Activated CD8-positive, alpha-beta memory T cell treated with anti-CD3 and anti-CD28 coated beads for 1 hour (primary cell): ENCODE measurements at places on chromosomes 6 and 20.

DNA sequence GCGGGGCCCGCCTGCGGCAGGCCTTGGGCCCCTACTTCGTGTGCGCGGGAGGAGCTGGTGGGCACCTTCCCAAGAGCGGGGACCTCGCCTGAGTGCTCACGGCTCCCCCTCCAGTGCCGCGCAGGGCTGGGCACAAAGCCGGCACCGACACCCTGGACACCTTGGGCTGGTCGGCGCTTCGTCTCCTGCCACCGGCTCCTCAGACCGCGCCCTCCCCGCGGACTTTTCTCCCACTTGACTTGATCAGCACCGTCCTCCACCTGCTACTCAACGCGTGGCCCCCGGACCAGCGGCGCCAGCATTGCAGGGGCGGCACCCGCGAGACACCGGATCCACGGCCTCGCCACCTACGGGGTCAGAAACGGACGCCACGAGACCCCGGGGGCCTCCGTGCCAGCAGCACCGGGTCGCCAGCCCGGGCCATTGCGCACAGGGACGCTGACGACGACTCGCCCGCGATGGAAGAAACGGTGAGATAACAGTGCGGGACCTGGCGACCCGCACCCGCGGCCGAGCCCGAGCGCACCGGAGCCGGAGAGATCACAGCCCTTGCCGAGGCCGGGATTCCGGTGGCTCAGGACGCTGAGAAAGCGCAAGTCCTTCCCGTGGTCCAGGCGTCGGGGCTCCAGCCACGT lies 154.2 kb downstream of the DLL1 start:
- no peak for DNase-seq

GRCh38 chr6:24547243-24547642 lies 52.5 kb downstream of the ALDH5A1 start:
- peak; percentile 2 for DNase-seq

GRCh38 chr20:24328901-24329300 lies 140.5 kb upstream of the SYNDIG1 start:
- no peak for DNase-seq

GRCh38 chr6:168021581-168021980 lies 24.1 kb downstream of the KIF25 start:
- DNase-seq, result no peak

GRCh38 chr6:1018041-1018440 lies 293.9 kb upstream of the FOXQ1 start:
- no peak for DNase-seq

DNA sequence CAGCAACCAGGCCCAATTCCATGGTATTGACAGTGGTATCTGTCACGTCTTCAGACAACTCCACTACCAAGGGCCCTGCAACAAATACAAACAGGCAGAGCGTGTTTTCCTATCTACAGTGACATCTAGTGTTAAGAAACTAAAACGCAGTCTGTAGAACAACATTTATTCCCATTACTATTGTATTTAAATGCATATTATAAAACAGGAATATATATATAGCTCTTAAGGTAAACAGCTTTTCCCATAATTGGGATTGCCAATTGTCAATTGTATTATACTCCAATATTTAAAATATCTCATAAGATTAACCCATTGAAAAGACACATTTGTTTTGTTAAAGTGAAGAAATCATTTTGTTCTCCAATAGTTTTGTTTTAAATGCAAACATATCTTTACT lies 97.2 kb downstream of the KIF16B start:
- DNase-seq, result no peak

- DNase-seq, result no peak
Measured at GRCh38 chr6:1724616-1725015, 114.9 kb downstream of the FOXC1 start.

DNA sequence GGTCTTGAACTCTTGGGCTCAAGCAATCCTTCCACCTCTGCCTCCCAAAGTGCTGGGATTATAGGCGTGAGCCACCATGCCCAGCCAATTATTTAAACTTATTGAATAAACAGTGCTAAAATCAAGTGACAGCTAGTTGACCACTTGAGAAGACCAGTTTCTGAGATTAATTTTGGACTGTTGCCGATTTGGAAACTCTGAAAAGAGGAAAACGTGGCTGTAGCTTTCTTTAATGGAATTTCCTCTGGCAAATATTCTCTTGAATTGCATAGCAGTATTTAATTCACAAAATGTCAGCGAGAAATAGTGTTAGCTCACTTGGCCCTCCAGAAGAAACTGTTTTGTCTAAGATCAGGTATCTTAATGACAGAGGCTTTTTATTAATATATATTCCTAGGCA lies 754.5 kb downstream of the HDGFL1 start:
- DNase-seq, result no peak

GRCh38 chr6:167399051-167399387 lies 74.1 kb downstream of the TTLL2 start:
- DNase-seq, result no peak

- no peak for DNase-seq
Measured at GRCh38 chr6:39884696-39885095, 49.6 kb downstream of the MOCS1 start.

GRCh38 chr6:86609549-86610388 lies 327.6 kb upstream of the HTR1E start:
- no peak for DNase-seq

DNA sequence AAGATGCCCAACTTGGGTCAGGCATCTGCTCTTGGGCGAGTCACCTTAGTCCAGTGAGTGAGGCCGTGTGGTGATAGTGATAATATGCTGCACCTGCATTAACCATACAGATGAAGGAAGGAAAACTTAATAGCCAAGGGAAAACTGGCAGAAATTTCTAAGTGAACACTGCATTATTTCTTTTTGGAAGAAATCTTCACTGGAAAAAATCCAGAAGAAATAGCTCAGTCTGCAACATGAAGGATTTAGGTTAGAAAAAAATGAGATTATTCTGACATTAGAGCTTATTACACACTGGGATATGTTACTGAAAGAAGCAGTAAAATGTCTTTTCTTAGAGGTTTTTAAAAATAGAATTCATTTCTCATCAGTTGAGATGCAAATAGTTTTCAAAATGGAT lies 947.3 kb downstream of the KIF16B start:
- no peak for DNase-seq

DNA sequence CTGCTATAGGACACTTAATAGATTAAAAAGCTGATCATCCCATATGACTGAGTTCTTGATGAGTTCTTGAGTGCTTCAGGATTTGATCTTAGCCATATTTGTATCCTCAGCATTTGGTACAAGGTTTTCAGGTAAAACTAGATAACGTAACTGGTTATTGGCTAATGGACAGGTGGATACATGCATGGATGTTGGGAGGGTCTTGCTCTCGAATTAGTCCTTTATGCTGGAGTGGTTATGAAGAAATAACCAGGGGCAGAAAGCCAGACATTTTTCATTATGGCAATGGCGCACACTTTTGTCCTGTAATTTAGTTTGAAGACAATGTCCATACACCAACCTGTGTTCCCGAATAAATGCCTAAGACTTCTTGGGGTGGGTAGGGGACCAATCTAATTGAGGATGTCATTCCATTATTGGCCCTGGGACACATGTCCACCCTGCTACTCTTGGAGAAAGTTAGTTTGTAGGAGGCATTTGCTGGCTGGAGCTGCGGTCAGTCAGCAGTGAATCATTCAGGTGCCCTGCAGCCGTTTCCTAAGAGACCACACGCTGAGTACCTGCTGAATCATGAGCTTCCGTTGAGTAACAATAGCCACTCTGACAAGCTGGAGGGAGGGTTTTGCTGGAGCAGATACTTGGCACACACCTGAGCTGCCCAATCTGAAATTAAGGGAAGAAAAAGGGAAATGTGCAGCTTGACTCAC lies 194.4 kb downstream of the FOXA2 start:
- DNase-seq, result no peak

- DNase-seq, result no peak
Measured at GRCh38 chr20:47042464-47042863, 147.8 kb downstream of the EYA2 start.

GRCh38 chr6:34226731-34227586 lies 9.7 kb upstream of the HMGA1 start:
- DNase-seq, result no peak

DNA sequence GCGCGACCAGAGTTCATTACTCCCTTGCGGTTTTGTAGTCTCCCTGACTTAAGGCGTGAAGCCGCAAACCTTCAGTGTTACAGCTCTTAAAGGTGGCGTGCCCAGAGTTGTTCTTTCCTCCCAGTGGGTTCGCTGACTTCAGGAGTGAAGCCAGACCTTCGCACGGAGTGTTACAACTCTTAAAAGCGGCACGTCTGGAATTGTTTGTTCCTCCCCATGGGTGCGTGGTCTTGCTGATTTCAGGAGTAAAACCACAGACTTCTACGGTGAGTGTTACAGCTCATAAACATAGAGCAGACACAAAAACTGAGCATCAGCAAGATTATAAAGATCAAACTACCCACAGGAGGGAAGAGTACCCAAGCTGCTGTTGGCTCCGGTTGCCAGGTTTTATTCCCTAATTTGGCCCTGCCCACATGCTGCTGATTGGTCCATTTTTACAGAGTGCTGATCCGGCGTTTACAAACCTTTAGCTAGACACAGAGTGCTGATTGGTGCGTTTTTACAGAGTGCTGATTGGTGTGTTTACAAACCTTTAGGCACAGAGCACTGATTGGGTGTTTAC lies 10.4 kb downstream of the TMEM14C start:
- no peak for DNase-seq

- DNase-seq, result no peak
Measured at GRCh38 chr6:109793792-109794191, 102.7 kb downstream of the FIG4 start.

- no peak for DNase-seq
Measured at GRCh38 chr6:159080217-159080976, 35.6 kb upstream of the TAGAP start.

DNA sequence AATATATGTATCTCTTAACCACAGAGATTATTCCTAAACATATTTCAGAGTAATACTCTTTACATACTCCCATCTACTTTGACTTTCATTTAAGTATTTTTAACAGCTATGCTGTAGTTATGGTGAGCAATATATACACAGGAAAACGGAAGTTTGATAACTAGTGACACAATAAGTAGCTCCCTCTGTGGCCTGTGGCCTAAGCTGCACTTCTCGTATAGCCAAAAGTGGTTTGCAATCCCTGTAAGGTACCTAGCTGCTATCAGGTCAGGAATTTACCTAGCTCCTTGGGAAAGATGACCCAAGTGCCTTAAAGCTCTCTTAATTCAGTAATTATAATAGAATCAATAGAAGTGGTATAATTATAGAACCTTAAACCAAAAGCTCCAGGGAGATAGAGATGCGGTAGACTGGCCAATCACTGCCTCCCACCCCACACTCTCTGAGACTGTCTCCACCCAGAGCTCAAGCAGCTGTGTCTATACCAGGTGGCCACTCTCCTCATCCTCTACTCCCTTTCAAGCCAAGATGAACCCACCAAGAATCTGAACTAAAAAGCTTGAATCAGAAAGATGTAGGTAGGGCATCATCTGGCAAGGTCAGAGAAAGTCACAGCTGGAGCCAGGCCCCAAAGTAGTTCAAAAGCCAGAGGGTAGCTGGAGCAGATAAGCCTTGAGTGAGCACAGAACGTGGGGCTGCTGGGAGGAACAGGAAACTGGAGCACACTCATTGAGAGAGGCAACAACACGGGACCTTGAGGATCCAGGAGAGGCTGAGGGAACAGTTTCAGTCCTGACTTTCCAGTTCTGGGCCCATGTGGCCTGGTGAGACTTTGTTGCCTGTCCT lies 84.9 kb upstream of the ASF1A start:
- DNase-seq, result no peak

DNA sequence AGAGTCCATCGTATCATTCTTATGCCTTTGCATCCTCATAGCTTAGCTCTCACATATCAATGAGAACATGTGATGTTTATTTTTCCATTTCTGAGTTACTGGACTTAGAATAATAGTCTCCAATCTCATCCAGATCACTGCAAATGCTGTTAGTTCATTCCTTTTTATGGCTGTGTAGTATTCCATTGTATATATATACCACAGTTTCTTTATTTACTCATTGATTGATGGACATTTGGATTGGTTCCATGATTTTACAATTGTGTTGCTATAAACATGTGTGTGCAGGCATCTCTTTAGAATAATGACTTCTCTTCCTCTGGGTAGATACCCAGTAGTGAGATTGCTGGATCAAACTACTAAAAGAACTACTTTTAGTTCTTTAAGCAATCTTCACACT lies 21.0 kb upstream of the TFB1M start:
- no peak for DNase-seq

- DNase-seq, result no peak
Measured at GRCh38 chr6:30357678-30358540, 13.0 kb downstream of the RPP21 start.

GRCh38 chr6:37201726-37202125 lies 31.8 kb downstream of the PIM1 start:
- no peak for DNase-seq

DNA sequence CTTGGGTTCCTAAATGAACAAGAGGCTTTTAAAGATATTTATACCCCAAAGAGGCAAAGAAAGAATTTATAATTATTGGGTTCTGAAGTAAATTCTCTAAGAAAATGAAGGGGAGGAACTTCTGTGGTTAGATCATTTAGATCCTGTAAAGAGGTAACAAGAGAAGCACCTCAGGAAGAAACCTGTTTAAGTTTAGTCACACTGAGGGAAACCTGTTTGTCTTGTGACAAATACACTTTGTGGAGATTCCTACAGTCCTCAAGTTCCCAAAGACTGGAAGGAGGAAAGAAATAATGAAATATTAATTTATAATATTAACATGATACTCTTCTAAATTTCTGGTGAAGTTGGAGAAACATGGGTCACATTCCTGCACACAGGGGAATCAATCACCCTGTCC lies 647.5 kb downstream of the EYS start:
- no peak for DNase-seq

GRCh38 chr6:8334113-8334512 lies 101.2 kb downstream of the SLC35B3 start:
- DNase-seq, result no peak

GRCh38 chr6:8845690-8846089 lies 410.3 kb upstream of the SLC35B3 start:
- DNase-seq, result no peak

DNA sequence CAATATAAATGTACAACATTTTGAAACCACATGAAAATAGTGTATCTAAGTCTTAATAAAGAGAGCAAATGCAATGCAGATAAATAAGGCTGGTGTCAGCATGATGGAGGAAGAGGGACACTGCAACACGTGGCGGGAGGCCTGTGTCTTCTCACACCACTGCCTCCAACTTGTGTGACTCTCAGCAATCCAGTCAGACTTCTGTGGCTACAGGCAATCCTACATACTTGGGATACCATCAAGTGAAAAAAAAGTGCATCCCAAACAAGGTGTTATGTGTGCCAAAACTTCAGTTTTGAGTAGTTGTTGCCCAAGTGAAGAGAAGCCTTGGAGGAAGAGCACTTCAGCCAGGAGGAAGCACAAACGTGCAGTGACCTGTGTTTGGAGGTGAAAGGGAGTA lies 68.6 kb downstream of the PKIB start:
- no peak for DNase-seq

GRCh38 chr6:129662406-129662766 lies 47.6 kb downstream of the ARHGAP18 start:
- DNase-seq, result no peak
